ENCODE measurements at places on chromosomes 3 and 15.

- DNase-seq: no peak
These were observed 109.3 kb downstream of the GMPS start for GRCh38 chr3:155979746-155980145.

DNA sequence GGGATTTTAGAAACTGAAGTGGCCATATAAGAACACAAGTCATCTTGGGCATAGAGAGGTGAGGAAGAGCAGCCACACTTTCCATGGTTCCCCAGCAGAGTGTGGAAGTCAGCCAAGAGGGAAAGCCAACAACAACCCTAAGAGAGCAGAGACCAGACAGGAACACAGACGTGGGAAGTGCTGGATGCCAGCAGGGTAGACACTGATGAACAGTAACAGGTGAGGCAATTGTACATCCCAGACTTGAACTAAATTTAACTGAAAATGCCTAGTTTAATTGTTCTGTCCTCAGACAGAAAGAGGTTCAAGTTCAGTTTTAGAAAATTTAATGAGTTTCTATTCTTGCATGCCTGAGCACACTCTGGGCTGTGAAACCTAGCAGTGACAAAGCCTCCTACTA is 212.1 kb downstream of the ATP8B4 start:
- DNase-seq: no peak

GRCh38 chr15:100276506-100276905 is 65.3 kb downstream of the ADAMTS17 start:
- DNase-seq: no peak

DNA sequence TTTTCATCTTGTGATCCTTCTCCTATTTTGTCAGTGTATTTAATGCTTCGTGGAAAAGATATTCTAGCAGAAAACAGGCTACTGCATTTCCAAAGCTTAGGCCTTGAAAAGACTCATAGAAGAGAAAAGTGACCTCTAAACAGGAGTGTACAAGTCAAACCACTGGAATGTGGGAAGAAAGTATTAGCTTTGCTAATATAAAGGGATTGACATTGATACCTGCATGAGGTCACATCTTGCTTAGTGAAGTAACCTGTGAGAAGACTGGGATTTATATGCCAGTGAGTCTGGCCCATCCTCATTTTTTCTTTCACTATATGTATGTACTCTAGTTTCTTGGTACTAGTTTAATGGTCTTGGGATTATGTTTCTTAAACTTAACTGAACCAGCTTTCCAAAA is 132.9 kb upstream of the TMC3 start:
- no peak for DNase-seq

DNA sequence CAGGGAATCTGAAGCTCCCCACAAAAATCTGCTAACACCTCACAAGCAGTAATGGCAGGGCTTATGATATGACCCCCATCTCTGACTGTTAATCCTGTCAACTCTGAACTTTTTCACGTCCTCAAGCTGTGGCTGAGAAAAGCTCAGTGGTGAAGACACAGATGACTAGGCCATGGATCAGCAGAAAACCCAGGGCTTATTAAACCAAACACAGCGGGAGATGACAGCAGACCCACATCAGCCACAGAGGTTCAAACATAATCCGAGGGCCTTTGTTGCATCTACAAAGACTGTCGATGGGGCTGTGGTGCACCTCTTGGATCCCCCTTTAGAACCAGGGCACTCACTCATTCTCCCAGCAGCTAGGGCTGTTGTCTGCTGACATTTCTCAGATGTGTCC is 50.4 kb downstream of the GLB1 start:
- no peak for DNase-seq

DNA sequence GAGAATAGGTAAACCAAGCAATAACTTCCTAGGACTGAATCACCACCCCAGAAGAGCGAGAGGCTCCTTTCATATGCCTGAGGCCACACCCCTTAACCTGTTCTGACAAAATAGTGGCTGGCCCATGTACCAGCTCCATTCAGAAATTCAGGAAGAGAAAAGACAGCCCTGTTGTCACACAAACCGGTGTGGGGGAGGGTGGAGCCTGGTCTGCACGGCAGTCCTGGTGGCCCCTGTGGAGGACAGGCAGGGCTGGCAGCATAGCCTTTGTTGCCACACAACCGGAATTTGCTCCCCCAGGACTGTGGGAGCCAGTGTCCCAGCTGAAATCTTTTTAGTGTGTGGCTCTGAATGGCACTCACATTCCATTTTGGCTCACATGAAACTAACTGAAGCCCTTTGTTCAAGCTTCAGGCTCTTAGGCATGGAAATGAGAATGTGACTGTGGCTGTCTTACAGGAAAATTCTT is 23.8 kb downstream of the RLBP1 start:
- DNase-seq: no peak

GRCh38 chr3:191492601-191493000 is 31.6 kb downstream of the PYDC2 start:
- no peak for DNase-seq

- DNase-seq: no peak
These were observed 95.7 kb downstream of the OXSM start for GRCh38 chr3:25885544-25885943.

- DNase-seq: no peak
These were observed 256.9 kb downstream of the EPHA3 start for GRCh38 chr3:89364314-89364713.

DNA sequence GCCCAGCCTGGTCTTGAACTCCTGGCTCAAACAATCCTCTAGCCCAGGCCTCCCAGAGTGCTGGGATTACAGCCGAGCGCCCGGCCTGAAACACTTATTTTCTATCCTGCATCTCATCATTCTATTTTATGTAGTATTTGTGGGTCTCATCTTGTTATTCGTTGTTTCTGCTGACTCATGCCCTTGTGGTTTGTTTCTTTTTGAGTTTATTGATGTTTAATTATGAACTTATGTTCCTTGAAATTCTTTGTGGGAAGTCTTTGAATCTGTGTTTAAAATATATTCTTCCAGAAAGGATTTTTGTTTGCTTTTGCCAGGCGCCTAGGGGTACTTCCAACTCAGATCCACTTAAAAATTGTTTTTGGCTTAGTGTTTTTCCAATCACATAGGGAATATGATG is 78.3 kb upstream of the C15orf39 start:
- DNase-seq: no peak

DNA sequence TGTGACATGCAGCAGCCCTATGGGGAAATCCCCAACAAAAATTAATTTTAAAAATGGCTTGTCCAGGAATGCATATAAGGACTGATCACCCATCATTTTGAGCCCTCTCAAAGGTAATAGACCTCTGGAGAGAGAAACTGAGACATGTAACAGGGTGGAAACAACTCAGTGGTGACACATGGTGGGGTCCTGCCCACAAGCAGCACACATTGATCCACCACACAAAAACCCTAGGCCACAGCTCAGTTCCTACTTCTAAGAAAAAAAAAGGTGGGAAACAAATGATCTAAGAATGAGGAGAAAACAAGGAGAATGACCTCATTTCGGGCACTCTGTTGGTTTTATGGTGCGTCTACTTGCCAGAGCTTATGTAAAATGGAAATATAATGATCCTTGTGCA is 1.9 kb upstream of the SLC41A3 start:
- DNase-seq: no peak

DNA sequence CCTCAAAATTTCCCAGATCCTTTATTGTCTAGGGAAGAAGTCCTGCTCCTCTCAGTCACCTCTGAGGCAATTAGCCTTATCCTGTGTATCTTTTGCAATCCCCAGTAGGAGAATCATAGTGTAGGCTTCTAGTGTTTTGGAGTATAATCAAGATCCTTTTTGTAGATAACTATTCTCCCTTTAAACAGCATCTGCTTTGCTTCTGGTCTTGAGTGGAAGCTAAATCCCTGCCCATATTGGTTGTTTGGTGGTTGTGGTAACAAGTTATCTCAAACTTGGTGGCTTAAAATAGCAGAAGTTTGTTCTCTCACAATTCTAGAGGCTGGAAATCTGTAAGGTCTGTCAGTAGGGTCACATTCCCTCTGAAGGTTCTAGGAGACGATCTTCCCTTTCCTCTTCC is 217.5 kb upstream of the RASGRP1 start:
- DNase-seq: no peak

- no peak for DNase-seq
These were observed 800 bp downstream of the DAG1 start for GRCh38 chr3:49470714-49471420.

- DNase-seq: no peak
These were observed 245.3 kb upstream of the ZPLD1 start for GRCh38 chr3:102189541-102189940.

DNA sequence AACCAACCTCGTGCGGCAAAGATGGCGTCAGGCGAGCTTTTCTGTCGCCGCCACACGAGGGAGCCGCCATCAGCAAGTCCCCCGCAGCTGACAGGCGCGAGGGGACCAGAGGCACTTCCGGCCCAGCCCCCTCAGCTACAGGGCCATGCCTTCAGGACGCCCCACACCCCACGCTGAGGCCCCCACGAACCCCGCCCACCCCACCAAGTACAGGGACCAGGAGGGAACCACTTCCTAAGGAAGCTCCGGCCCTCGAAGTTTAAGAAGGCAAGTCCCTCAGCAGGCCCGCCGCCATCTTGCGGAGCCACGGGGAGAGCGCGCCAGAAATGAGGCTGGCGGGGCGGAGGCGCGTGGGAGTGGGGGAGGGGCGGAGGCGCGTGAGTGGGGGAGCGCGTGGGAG is 790 bp downstream of the DAZL start:
- no peak for DNase-seq

DNA sequence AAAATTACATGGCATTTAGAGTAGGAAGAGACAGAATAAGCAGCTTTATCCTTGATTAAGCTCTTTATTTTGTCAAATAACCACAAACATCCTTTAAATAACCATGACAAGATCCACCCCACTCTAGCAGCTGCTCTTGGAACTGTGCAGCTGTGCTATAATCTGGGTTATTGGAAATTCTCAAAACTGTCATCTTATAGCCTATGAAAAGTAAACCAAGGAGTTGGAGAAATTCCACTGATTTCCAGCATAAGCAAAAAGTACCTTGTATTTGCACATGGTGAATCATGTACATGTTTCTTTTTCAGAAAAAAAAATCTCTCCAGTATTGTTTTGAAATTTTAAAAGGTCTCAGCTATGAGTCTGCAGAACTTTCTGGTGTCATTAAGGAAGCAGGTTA is 88.8 kb upstream of the ABI3BP start:
- no peak for DNase-seq

GRCh38 chr3:157098823-157099185 is 61.1 kb downstream of the CCNL1 start:
- no peak for DNase-seq

GRCh38 chr3:72154391-72155335 is 369.7 kb upstream of the PROK2 start:
- DNase-seq: no peak

DNA sequence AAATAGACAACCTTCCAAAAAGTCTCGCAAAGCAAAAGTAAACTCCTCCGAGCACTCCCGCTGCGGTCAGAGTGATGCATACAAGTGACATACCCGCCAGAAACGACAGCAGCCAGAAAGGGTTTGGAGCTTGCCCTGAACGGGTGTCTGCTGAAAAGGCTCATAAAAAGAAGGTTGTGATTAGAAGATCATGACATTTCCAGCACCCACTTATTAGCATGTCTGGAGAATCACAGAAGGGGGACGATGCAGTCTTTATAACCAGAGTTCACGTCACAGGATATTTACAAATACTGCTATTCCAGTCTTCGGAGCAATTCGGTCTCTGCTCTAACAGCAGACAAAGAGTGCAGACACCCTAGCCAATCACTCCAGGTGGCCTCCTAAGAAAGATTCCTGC is 59.1 kb upstream of the FRMD4B start:
- no peak for DNase-seq

- no peak for DNase-seq
These were observed 111.2 kb downstream of the MYO5A start for GRCh38 chr15:52417521-52417920.

- no peak for DNase-seq
These were observed 77.8 kb downstream of the WWTR1 start for GRCh38 chr3:149579838-149580542.
